ENCODE measurements at places on chromosomes 5 and 9.

DNA sequence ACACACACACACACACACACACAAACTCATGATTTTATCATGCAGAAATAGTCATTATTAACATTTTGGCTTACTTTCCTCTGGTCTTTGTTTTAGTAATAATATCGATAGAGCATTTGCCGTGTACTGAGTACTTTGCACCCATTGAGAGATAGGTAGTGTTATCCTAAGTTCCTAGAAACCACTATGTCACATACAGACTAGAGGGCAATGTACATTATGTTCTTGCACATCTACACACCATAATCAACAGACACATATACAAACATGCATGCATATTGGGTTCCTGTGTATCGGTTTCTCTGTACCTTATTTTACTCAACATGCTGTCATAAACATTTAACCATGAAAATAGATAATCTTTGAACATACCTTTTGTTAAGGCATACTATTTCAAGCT, 45.7 kb downstream of the MAT2B start:
- no peak for DNase-seq

- DNase-seq, result peak; percentile 13
These were observed at the start of gene PLPPR1 for GRCh38 chr9:101028346-101029314. Gene PLPPR1, plus strand, starts transcription at chr9:101028727.

DNA sequence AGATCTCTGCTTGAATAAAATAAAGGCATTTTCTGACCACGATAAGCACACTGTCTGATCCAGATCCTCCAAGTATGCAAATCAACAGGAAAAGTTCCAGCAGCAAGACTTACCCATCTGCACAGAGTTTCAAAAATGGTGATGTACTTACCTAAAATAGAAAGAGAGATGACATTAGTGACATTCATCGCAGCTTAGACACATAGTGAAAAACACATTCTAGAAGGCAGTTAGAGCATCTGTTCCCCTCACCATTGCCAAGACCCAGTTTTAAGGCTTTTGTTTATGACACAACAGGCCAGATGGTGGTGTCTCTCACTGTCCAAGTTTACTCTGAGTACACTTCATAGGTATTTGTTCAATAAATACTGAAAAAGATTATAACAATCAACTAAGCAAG, 207.7 kb downstream of the PDE4D start:
- DNase-seq, result no peak

GRCh38 chr9:89277043-89277442, 34.0 kb upstream of the CKS2 start:
- DNase-seq, result no peak

- no peak for DNase-seq
These were observed 73.4 kb downstream of the FBXO38 start for GRCh38 chr5:148457183-148457620.

DNA sequence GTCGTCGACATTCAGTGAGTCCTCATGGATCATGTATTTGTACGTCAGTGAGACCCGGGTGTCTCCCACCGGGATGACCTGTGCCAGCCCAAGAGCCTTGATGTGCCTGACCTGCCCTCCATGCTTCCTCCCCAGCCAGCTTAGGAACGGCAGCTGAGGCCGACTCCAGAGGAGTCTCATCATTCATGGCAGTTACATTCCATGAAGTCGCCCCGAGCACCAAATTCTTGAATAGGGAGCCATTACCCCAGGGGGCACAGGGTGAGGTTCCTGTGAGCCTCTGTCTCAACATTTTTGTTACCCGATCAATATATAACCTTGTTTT, 67.8 kb downstream of the ZNF354C start:
- DNase-seq, result no peak

Measured in fibroblast of skin of left biceps (primary cell).